ENCODE measurements at places on chromosomes 7 and 10. TPM values are rescaled to one million over a fixed set of nuclear protein-coding genes. Genes with fewer than 3 reads are reported as not detected.

GRCh38 chr10:32972460-32972859, 14.4 kb upstream of the ITGB1 start:
- H3K4me1 ChIP-seq, result peaks cover 26% of the 10 kb centered on the region
- H3K36me3 ChIP-seq, result no peaks in the 10 kb centered on the region
- H3K4me3 ChIP-seq, result no peak overlapping the region

DNA sequence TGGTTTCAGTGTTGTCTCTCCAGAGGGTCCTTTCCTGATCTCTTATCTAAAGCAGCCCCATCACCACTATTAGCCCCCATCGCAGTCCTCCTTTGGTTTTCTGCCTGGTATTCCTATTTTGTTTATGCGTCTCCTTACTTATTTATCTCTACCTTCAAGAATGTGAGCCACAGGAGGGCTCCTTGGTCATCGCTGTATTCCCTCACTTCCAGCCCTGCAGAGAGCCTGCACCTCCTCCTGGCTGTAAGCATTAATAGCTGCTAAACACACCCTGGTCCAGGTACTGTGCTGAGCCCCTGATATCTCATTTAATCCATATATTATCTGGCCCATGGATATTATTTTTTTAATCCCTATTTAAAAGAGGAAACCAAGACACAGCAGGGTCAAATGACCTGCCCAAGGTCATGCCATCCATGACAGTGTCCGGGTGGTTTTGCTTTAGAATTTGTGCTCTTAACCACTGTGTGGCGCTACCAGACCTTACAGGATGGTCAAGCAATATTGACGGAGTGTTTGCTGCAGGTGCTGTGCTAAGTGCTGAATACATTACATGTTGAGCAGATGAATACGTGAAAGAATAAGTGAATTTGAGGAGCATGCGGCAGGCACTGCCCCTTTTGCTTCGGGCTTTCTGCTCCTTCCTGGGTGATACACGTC, 227.2 kb downstream of the ADAM12 start:
- H3K36me3 ChIP-seq, result no peaks in the 10 kb centered on the region
- no peak overlapping the region for H3K4me3 ChIP-seq
- H3K27ac ChIP-seq, result no peak overlapping the region
- peak; percentile 54 for DNase-seq
- H3K27me3 ChIP-seq, result peaks cover 28% of the 10 kb centered on the region

- DNase-seq, result no peak
- H3K4me1 ChIP-seq, result no peaks in the 10 kb centered on the region
- H3K27me3 ChIP-seq, result peaks cover 47% of the 10 kb centered on the region
- H3K4me3 ChIP-seq, result no peak overlapping the region
- H3K27ac ChIP-seq, result no peak overlapping the region
These were observed 46.7 kb upstream of the TEX47 start for GRCh38 chr7:88842201-88842600.

- H3K27ac ChIP-seq, result peak overlapping the region; percentile 64
- no peak overlapping the region for H3K4me3 ChIP-seq
- H3K4me1 ChIP-seq, result peaks cover 19% of the 10 kb centered on the region
- no peaks in the 10 kb centered on the region for H3K27me3 ChIP-seq
- peak; percentile 17 for DNase-seq
These were observed 27.7 kb downstream of the PPP2R2D start for GRCh38 chr10:131928248-131929095.

- H3K36me3 ChIP-seq, result no peaks in the 10 kb centered on the region
- DNase-seq, result no peak
- H3K27me3 ChIP-seq, result no peaks in the 10 kb centered on the region
These were observed 188.8 kb downstream of the RAPGEF5 start for GRCh38 chr7:22168129-22168634.

GRCh38 chr7:111942450-111943081, 263.6 kb downstream of the DOCK4 start:
- DNase-seq, result no peak
- H3K27me3 ChIP-seq, result no peaks in the 10 kb centered on the region
- H3K4me1 ChIP-seq, result no peaks in the 10 kb centered on the region
- H3K27ac ChIP-seq, result no peak overlapping the region
- H3K36me3 ChIP-seq, result peaks cover 14% of the 10 kb centered on the region
- H3K4me3 ChIP-seq, result no peak overlapping the region

GRCh38 chr10:113273181-113274163, 279.4 kb upstream of the HABP2 start:
- DNase-seq, result no peak
- H3K36me3 ChIP-seq, result no peaks in the 10 kb centered on the region
- H3K27ac ChIP-seq, result no peak overlapping the region
- H3K27me3 ChIP-seq, result peaks cover 14% of the 10 kb centered on the region
- H3K4me3 ChIP-seq, result no peak overlapping the region

The PRR15 gene
- total RNA-seq, result 8.0 TPM

The THSD7A gene
- not detected for total RNA-seq
